ENCODE measurements at places on chromosomes 11 and 22. TPM values are rescaled to one million over a fixed set of nuclear protein-coding genes. Genes with fewer than 3 reads are reported as not detected.

The RAB38 gene
- total RNA-seq, result 6.2 TPM

The CDHR5 gene
- not detected for total RNA-seq

The NXPE4 gene
- total RNA-seq, result not detected

The MLC1 gene
- total RNA-seq, result not detected

The OR52B4 gene
- not detected for total RNA-seq

The DCDC1 gene
- not detected for total RNA-seq

The UBQLN3 gene
- not detected for total RNA-seq

The MS4A14 gene
- total RNA-seq, result not detected

The CAPN5 gene
- 12.4 TPM for total RNA-seq

The RIMBP3B gene
- total RNA-seq, result 0.30 TPM

The CNTF gene
- 0.34 TPM for total RNA-seq

Measured in bronchus fibroblast of lung (primary cell).